ENCODE measurements at places on chromosomes 11 and 22. TPM values are rescaled to one million over a fixed set of nuclear protein-coding genes. Genes with fewer than 3 reads are reported as not detected.
A peak's percentile ranks its signal among the peaks of the same experiment; 100 is the strongest.

DNA sequence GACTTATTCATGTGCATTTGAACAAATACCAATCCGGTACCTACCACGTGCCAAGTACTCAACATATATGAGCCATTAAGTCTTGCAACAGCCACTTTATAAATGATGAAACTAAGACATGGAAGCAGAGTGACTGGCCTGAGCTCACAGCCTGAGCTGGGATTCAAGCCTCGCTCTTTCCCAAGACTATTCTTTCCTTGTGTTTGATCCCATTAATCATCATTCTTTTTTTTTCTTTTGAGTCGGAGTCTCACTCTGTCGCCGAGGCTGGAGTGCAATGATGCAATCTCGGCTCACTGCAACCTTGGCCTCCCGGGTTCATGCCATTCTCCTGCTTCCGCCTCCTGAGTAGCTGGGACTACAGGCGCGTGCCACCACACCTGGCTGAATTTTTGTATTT, 119.3 kb downstream of the ABTB2 start:
- no peak for DNase-seq

GRCh38 chr11:36110668-36111410, 167.0 kb downstream of the LDLRAD3 start:
- no peak for DNase-seq

- no peak for DNase-seq
Observed at GRCh38 chr11:1532606-1533341, 39.3 kb downstream of the DUSP8 start.

- DNase-seq = no peak
Observed at GRCh38 chr11:16117989-16118756, 238.2 kb downstream of the SOX6 start.

- peak; percentile 55 for DNase-seq
Observed at GRCh38 chr11:76674517-76675400, 4.2 kb upstream of the LRRC32 start.

- DNase-seq = peak; percentile 67
Observed at GRCh38 chr11:60887556-60887955, 18.8 kb downstream of the PRPF19 start.

DNA sequence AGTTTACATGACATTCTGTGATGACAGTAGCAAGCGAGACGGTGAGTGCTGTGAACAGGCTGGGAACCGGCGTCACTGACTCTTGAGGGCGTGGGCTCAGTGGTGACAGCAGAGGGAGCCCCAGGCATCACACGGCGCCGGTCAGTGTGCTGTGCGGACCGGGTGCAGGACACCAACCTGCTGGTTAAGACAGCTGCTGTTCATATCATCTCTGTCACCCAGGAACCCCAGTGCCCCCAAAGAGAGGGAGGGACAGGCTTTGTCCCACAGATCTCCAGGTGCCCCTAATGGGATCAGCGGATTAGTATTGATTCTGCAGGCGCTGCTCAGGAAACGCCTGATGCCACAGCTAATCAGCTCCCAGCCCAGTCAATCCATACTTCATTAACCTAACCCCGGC, 18.4 kb downstream of the B3GAT1 start:
- no peak for DNase-seq

GRCh38 chr11:118896921-118897591, 13.4 kb downstream of the CXCR5 start:
- no peak for DNase-seq

- peak; percentile 71 for DNase-seq
Observed at GRCh38 chr22:20549232-20549841, 41.9 kb downstream of the MED15 start.

GRCh38 chr22:23225724-23226496, 45.6 kb downstream of the BCR start:
- peak; percentile 41 for DNase-seq

- DNase-seq = no peak
Observed at GRCh38 chr11:73356979-73357860, 19.0 kb upstream of the RELT start.

DNA sequence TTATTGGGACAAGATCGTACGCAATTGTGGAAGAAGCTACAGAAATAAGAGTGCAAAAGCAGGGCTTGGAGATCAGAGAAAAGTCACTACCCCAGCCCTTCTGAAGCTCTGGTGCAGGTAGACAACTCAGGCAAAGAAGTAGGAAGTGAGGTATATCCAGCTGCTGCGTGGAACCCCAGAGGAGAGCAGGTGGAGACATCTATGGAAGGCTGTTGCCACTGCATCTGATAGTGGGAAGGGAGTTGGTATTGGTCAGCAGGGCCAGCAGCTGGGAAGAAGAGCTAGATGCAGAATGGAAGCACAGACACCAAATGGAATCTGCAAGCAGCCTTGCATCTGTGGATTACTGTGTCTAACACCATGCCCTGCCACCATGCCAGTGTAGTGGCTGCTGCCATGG, 165.1 kb downstream of the WNT11 start:
- DNase-seq = no peak

- DNase-seq = peak; percentile 28
Observed at GRCh38 chr22:42611051-42611450, 3.6 kb downstream of the POLDIP3 start.

MICALL1 gene
- 10.2 TPM for total RNA-seq

ESAM gene
- 0.65 TPM for total RNA-seq

SYVN1 gene
- total RNA-seq = 20.6 TPM

ADAMTS15 gene
- total RNA-seq = not detected
